Jurkat, Clone E6-1 (cell line): ENCODE measurements at places on chromosomes 16 and 17.

DNA sequence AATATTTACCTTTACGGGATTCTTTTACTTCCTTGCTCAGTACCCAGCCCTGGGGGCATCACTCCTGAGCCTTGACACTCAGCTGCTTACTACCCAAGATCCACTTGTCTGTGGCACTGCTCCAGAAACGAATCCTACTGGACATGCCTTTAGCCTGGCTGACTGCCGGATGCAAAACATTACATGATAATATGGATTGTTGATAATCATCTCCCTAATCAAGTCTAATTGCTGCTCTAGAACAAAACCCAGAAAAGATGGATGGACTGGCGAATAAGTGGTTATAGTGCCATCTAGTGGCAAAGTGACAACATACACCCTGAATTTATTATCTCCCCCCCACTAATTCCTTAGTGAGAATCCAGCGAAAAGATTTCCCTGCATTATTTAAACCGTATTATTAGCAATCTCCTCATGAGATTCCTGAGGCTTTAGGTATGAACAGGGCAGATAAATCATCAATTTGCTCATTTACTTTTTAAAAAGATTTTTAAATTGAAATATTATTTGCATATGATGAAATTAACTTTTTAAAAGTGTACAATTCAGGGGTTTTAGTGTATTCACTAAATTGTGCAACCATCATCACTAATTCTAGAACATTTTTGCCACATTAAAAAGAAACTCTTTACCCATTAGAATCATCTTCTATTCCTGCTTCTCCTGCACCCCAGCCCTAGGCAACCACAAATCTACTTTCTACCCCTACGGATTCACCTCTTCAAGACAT lies 61.6 kb downstream of the RGS9 start:
- DNase-seq: peak; percentile 70

GRCh38 chr17:2547176-2547575 lies 35.5 kb upstream of the METTL16 start:
- DNase-seq: no peak

DNA sequence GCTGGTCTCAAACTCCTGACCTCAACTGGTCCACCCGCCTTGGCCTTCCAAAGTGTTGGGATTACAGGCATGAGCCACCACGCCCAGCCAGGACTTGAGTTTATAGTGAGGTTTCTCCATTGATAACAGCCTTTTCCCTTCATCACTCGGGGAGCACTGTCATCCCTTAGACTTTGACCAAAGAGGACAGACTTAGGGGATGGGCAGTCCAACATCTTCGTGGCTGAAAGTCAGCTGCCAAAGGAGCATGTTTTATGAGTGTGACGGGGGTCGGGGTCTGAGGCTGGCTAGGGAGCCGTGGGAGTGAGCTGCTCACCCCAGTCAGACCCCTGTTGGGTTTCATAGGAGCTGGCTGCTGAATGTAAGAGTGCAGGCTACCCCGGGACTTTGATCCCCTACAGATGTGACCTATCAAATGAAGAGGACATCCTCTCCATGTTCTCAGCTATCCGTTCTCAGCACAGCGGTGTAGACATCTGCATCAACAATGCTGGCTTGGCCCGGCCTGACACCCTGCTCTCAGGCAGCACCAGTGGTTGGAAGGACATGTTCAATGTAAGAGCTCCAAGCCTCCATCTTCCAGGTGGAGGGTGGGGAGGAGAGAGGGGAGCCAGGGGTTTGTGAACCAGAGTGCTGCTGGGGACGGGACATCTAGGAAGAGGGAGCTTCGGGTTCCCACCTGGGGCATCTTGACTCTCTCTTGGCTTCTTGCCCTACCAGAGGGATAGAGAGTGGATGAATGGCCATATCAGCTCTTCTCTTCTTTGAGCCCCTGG lies 3.1 kb downstream of the DHRS11 start:
- no peak for DNase-seq

DNA sequence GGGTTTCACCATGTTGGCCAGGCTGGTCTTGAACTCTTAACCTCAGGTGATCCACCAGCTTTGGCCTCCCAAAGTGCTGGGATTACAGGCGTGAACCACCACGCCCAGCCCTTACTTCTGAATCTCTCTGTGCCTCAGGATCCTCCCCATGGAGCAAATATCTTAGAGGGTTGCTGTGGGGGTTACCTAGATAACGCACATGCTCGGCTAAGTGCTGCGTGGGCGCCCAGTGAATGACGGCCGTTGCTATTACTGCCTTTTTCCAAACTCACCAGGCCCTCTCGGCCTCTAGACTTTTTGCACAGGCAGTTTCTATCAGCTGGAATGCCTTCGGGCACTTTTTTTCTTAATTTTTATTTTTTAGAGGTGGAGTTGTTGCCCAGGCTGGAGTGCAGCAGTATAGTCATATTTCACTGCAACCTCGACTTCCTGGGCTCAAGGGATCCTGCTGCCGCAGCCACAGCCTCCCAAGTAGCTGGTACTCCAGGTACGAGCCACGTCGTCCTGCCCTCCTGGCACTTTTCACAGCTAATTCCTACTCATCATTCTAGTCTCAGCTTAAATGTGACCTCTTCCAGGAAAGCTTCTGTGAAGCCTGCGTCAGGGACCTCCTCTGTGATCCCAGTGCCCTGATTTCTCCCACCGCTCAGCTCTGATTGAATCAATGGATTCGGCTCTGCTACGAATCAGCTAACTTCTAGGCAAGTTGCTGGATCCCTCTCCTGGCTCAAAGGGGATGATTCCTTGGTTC lies 8.6 kb downstream of the CCDC102A start:
- no peak for DNase-seq

GRCh38 chr17:27218719-27219488 lies 75.0 kb upstream of the WSB1 start:
- peak; percentile 16 for DNase-seq
